ENCODE measurements at places on chromosomes 4 and X.

- no peak for DNase-seq
Measured at GRCh38 chr4:145772347-145772746, 92.4 kb downstream of the C4orf51 start.

DNA sequence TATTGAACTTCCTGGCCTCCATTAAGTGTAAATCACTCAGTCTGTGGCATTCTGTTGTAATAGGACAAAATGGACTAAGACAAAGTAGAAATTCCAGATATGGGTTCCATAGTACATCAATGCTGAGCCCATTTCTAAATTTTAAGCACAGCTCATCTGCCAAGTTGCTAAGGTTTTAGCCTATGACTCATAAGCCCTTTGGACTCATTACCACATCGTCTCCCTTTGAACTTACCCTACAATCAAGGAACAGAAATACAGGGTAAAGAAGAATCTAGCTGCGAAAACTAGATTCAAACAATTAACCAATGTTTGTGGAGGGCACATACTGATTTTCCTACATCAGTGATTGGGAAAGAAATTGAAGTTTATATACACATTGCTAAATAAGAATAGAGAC is 31.8 kb downstream of the NAA11 start:
- DNase-seq = no peak

DNA sequence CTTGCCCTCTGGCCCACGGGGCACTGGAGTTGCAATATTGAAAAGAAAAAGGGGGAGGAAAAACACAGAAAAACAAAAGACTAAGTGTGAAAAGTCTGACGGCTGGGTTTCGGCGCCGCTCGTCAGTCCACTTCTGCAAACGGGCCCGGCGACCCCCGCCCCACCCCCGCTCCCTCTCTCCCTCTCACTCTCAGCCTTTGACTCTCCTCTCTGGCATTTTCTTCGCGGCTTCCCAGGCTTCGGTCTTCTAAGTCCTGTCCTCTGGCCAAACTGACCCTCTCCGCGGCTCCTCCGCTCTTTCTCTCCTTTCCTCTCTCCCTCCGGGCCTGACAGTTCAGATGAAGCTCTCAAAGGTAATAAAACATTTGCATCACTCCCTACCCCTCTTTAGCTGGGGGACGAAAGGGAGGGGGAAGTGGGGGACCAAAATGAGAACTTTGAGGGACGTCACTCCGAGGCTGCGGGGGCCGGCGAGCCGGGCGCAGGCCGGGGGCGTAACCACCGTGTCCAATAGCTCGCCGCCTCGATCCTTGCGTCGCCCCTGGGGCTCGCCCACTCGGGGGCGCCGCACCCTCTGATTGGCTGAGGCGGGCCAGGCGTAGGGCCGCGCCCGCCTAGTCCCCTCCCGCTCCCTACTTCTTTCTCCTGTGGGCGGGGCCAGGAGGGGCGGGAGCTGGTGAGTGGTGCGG is at the start of gene NKX6-1:
Gene NKX6-1 (minus strand): TSS at position 358 of the 689 bp plus-strand sequence. CDS start 1,064 bp downstream, outside the sequence.
- no peak for DNase-seq

DNA sequence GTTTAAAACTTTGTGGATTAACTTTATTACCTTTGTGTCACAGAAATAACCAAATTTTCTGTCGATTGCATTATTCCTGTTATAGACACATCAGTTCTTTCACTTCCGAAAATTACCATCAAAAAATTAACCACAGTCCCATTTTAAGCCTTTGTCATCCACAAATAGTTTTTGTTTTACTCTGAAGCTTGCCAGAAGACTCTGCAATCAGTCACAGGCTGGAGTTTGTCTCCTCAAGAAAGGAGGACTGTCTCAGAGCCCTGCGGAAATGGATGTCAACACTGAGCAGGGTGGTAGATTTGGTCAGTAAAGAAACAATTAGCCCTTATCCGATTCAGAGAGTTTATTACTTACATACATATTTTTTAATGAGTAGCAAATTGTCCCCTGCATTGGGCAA is 20.1 kb upstream of the TCEAL4 start:
- DNase-seq = no peak

DNA sequence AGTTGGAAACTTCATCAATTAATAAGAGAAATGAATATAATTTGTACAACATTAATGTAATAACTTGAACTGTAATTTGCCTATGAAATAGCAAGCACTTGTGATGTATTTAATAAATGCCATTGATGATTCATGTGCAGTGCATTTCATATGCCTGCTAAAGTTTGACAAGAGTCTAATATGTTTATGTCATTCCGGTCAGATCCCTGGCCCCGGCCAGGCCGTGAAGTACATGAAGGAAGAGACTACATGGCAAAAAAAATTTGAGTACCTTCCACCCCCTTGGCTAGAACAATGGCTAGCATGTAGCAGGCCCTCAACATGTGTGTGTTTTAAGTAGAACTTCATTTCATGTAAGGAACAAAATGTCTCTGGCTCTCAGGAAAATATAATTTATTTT is 161.3 kb downstream of the ATP10D start:
- DNase-seq = no peak

DNA sequence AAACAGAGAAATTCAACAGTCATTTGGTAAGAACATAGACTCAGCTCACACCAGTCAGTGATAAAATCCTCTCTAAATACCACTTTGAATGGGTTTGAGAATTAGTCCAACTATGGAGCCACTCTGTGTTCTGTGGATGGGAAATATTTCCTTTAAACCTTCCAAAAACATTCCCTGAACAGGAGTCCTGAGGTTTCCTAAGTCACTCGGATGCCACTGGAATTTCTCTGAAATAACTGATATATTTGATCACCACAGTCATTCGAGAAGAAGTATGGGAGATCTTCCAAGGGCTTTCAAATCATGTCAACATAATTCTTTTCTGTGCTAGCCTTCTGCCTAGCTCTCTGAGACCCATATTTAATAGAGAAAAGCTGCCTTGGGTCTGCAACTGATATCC is 958.6 kb downstream of the STIM2 start:
- no peak for DNase-seq

DNA sequence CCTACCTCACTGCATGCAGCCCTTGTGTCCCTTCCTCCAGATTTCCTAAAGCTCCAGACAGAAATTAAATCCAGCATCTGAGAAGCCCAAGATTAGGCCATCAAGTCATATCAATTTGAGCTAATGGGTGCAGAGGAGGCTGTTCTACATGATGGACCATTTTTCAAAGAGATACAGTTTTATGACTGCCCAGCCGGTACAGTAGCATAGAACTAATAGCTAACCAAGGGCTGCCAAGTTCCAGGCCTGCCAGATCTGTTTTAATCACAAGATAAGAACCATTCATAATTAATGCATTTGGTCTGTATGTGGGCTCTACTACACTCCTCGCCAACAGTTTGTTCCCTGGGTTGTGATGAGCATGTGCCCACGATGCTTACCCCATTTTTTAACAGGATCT is 73.9 kb upstream of the PLAC1 start:
- DNase-seq = no peak

DNA sequence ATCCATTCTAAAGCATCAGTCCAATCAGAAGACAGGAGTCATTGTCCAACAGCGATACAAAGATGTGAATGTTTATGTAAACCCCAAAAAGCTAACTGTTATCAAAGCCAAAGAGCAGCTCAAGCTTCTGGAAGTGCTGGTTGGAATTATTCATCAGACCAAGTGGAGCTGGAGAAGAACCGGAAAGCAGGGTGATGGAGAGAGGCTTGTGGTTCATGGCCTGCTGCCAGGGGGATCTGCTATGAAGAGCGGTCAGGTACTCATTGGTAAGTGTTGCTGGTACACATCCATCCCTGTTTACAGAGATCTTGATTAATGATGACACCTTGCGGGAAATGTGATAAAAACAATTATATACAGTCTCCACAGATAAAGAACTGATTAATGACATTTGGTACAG is 11.0 kb downstream of the INTU start:
- DNase-seq = no peak

GRCh38 chrX:130539721-130540321 is 138.0 kb downstream of the RBMX2 start:
- peak; percentile 13 for DNase-seq

GRCh38 chr4:52665592-52665991 is 6.5 kb upstream of the USP46 start:
- no peak for DNase-seq

- DNase-seq = no peak
Measured at GRCh38 chr4:5409972-5410618, 298.3 kb downstream of the EVC2 start.

DNA sequence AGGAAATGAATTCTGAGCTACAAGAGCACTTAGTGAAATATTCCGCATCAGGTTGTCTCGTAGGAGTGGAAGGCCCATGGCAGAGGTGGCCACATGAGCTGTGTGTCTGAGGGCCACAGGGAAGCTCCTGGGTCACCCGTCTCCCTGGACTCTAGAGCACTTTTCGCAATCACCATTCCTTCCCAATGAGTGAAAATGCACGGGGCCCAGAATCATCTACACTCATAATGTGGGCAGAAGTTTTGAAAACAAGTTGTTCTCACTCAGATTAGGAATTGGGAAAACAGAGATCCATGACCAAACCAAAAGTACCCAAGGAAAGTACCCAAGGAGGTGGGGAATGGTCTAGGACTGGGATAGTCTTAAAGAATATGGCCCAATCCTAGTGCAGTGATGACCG is 94.4 kb downstream of the SCD5 start:
- DNase-seq = no peak

DNA sequence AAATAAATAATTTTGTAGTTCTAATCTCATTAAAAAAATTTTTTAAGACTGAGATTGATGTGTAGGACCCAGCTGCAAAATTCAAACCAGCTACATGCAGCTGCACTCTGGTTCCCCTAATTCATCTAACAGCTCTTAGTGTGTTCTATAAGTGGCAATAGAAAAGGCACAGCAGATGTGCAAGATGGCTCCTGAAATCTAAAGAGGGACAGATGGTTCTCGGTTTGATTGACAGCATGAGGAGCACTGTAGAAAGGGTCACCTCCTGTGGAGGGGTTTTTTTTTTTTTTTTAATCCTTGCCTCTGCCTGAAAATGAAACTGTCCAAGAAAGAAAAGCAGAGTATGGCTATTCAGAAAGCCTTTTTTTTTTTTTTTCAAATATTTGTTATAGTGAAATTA is 16.9 kb upstream of the OCIAD1 start:
- DNase-seq = no peak

DNA sequence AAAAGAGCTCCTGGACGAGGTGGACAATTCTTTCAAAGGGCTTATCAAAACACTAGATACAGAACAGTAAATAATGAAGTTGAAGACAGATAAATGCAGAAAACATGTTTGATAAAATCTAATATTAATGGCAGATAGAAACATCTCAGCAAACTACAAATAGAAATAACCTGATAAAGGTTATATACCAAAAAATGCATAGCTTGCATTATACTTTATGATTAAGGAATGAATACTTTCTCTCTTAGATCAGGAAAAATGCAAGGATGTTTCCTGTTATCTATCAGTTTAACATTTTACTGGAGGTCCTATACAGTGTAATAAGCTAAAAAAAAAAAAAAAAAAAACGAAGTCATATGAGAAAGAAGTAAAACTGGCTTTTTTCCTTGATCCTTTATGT is 304.5 kb upstream of the CXorf51A start:
- no peak for DNase-seq

GRCh38 chrX:141638550-141638949 is 49.0 kb downstream of the SPANXA2 start:
- DNase-seq = no peak

- no peak for DNase-seq
Measured at GRCh38 chr4:40927074-40927473, 177.3 kb downstream of the NSUN7 start.

- DNase-seq = no peak
Measured at GRCh38 chr4:182488896-182489295, 245.7 kb downstream of the TENM3 start.

GRCh38 chr4:1588306-1588705 is 95.8 kb downstream of the FAM53A start:
- DNase-seq = no peak

GRCh38 chr4:101345271-101345595 is 2.1 kb downstream of the PPP3CA start:
- no peak for DNase-seq

DNA sequence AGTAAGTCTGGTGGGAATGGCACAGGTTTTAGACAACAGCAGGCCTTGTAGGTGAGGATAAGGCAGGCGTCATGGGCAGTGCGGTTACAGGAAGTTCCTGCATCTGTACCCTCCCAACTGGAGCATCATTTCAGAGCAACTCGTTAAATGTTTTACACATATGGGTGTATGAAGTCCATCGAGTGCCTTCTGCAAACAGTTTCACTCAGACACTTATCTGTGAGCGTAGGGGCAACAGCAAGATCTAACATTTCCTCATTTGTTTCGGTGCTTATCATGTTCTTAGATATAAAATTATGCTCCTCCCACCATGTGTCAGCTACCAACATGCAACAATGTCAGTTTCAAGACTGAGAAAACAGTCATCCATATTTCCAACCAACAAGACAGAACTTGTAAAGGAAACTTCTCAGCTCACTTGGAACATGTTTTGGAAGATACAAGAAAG is 69.9 kb downstream of the ELOVL6 start:
- no peak for DNase-seq

DNA sequence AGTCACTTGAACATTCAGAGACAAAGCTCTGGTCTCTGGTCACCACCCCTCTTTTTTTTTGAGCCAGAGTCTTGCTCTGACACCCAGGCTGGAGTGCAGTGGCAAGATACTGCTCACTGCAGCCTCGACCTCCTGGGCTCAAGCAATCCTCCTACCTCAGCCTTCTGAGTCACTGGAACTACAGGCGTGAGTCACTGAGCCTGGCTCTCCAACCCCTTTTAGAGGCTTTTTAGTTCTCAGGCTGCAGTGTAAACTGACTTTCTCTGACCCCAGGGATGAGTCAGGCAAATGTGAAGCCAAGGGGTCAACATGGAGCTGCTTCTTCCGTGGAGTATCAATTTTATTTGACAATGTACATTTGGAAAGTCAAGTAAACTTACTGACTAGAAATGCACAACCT is 229.2 kb downstream of the PTTG2 start:
- peak; percentile 20 for DNase-seq

DNA sequence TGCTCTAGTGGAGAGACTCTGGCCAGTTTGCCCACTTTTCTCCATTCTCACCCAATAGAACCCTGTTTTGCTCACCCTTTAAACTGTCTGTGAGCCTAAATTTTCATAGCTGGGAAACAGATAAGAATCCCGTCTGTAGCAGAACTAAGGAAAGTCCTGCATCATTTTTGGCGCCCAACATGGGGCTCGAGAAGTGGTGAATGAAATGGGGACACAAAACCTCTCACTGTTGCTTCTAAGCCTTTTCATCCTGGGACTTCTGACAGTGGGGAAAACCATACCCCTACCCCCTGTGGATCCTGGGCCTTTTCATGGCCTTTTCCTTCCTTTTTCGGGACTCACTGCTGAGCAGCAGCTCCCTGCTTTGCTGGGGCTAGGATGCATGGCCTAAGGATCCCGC is 189.9 kb downstream of the INPP4B start:
- peak; percentile 18 for DNase-seq

- DNase-seq = no peak
Measured at GRCh38 chr4:144450526-144450925, 195.4 kb upstream of the HHIP start.

DNA sequence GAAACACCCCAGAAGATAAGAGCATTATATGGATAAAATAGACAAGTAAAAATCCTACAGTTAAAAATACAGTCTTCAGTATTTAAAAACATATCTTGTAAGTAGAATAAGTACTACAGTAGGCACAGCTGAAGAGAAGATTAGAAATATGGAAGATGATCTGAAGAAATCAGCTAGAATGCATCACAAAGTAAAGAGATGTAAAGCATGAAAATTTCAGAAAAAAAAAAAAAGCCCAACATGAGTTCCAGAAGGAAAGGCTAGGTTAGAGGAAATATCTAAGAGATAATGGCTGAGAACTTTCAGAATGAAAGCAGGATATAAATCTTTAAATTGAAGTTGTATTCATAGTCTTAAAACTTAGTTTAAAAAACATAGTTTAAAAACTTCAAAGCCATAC is 21.0 kb downstream of the EPGN start:
- DNase-seq = no peak

All from stimulated activated naive CD8-positive, alpha-beta T cell treated with anti-CD3 and anti-CD28 coated beads, Interleukin-15, amount 100 ng/mL, for 72 hours (primary cell).